ENCODE measurements at places on chromosomes 7 and 10.

DNA sequence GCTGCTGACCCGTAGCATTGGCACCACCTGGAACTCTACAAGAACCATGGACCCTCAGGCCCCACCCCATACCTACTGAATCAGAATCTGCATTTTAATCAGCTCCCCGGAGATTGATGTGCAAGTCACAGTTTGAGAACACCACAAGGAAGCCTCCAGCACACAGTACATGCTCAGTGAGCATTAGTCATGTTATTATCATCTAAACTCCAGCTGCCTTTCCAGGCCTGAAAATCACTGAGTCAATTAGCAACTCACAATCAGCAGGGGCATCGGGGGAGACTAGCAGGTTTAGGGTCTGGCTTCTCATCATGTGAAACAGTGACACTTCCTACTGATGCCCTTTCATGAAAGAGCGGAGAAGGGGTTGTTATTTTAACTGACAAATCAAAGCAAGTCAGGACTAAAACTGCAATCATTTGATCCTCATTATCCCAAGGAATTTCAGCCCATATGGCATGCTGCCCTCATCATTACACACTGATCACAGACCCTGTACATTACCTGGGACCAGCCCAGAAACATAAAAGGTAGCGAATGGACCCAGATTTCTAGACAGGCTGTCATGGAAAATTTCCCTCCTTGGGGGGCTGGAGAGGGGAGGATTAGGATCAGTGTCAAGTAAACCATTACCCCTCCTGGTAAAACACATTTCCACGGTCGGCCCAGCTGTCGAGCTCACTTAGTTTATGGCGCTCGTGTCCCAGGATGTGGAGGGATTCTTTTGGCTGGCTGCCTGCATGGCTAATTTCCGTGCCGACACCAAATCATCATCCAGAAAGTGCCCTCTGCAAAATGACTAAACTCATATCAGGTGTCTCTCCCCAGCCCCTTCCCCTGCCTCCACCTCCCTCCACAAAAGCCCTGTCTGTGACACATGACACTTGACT is 122.8 kb downstream of the PRLHR start:
- DNase-seq: peak; percentile 88

GRCh38 chr7:85627791-85628586 is 441.1 kb upstream of the SEMA3D start:
- no peak for DNase-seq

DNA sequence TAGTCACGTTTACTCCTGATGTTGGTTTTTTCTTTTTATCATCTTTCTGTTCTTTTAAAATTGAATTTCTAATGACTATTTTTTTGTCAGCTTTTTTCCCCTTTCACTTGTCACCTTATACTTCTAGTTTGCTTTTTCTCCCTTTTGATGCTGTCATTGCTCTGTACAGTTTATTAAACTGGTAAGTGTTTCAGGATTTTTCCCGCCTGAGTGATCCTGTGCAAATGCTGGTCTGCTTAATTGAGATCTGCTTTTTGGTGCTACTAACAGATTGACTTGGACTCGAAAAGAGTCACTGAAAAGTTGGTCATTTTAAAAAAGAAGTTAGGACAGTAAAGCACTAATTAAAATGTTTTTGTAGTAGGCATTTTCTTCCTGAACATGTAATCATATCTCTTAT is 95.2 kb downstream of the PHTF2 start:
- peak; percentile 12 for DNase-seq

- no peak for DNase-seq
Observed at GRCh38 chr10:49831352-49832035, 69.4 kb upstream of the OGDHL start.

- no peak for DNase-seq
Observed at GRCh38 chr10:127909716-127910463, 3.0 kb downstream of the PTPRE start.

DNA sequence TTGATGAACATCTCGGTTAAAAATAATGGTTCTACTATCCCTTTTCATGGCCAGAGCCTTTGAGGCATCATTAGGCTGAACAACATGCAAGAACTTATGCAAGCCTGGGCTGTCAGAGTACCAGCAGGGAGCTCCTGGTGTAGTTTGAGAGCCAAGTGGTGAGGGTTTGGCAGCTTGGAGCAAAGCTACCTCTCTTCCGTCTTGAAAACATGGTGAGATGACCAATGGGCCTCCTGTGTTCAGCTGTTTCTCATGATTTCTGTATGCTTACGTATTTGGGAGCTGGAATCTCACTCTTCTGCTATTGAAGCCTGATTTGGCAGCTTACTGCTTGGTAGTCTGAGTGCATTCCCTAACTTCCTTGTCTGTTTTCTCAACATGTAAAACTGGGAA is 150.4 kb downstream of the CXCL12 start:
- DNase-seq: no peak
